ENCODE measurements at places on chromosomes 5 and 9. TPM values are rescaled to one million over a fixed set of nuclear protein-coding genes. Genes with fewer than 3 reads are reported as not detected.

Gene CDC25C
- 3.7 TPM for total RNA-seq

Gene BAAT
- total RNA-seq: 0.40 TPM

Gene PCDHB15
- total RNA-seq: 15.2 TPM

Gene ARL10
- total RNA-seq: 22.6 TPM

Gene EIF4E1B
- total RNA-seq: 0.44 TPM

Gene IFNB1
- total RNA-seq: not detected

GRCh38 chr9:33354651-33355211 lies 47.6 kb downstream of the AQP7 start:
- no peak for DNase-seq
- no peak overlapping the region for H3K4me3 ChIP-seq
- no peak overlapping the region for H3K27ac ChIP-seq
- no peaks in the 10 kb centered on the region for H3K27me3 ChIP-seq
- peaks cover 22% of the 10 kb centered on the region for H3K36me3 ChIP-seq
- H3K4me1 ChIP-seq: no peaks in the 10 kb centered on the region

GRCh38 chr9:130626249-130626996 lies 38.0 kb upstream of the PRDM12 start:
- peaks cover 41% of the 10 kb centered on the region for H3K4me1 ChIP-seq
- DNase-seq: no peak

- H3K36me3 ChIP-seq: no peaks in the 10 kb centered on the region
- H3K27ac ChIP-seq: no peak overlapping the region
- DNase-seq: no peak
- H3K4me3 ChIP-seq: no peak overlapping the region
- no peaks in the 10 kb centered on the region for H3K27me3 ChIP-seq
- no peaks in the 10 kb centered on the region for H3K4me1 ChIP-seq
These were observed 33.8 kb upstream of the FYB1 start for GRCh38 chr5:39253196-39253595.

DNA sequence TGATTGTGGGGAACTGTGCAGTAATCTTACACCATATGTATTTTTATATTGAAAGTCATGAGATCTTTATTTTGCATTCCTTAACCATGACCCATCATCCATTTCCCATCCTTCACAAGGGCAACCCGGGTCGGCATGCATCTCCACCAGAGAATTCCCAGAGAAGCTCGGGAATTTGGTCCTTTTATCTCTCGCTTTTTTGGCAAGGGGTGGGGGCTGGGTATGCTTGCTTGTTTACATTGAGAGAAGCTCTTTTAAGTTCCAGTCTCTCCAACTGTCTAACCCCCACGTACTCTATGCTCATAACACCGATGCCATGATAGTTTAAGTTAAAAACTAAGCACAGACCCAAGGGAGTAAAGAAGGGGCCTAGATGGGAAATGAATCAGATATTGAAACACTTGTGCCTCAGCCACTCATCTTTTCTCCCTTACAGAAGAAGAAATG lies 109.9 kb upstream of the NFIB start:
- H3K4me3 ChIP-seq: no peak overlapping the region
- H3K27me3 ChIP-seq: no peaks in the 10 kb centered on the region
- DNase-seq: no peak
- H3K27ac ChIP-seq: no peak overlapping the region
- peaks cover 14% of the 10 kb centered on the region for H3K4me1 ChIP-seq

DNA sequence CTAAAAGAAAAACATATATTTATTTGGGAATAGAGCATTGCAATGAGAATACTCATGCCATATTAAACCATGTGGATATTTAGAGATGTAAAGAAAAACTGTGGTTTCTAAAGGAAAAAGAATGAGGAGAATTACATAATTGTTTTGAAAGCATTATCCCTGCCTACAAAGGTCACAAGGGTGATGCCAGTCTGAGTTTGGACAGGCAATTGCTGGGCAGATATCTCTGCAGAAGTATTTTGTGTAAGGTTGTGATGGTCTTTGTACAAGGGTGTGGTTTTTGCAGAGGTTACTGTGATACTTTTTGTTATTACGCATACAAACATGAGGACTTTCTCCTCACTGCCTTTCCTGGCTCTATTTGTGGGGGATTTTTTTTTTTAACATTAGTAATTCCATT lies 2022.9 kb upstream of the CDH6 start:
- H3K36me3 ChIP-seq: no peaks in the 10 kb centered on the region
- no peak for DNase-seq
- H3K4me1 ChIP-seq: no peaks in the 10 kb centered on the region
- no peak overlapping the region for H3K4me3 ChIP-seq
- no peaks in the 10 kb centered on the region for H3K27me3 ChIP-seq

- H3K36me3 ChIP-seq: no peaks in the 10 kb centered on the region
- H3K27ac ChIP-seq: no peak overlapping the region
- H3K4me1 ChIP-seq: no peaks in the 10 kb centered on the region
- no peak for DNase-seq
- no peak overlapping the region for H3K4me3 ChIP-seq
These were observed 277.2 kb upstream of the ADRA1B start for GRCh38 chr5:159638954-159639559.

GRCh38 chr9:5288591-5288990 lies 15.9 kb downstream of the RLN2 start:
- no peaks in the 10 kb centered on the region for H3K36me3 ChIP-seq
- H3K4me1 ChIP-seq: no peaks in the 10 kb centered on the region
- DNase-seq: no peak
- no peak overlapping the region for H3K4me3 ChIP-seq

Measured in spinal cord (tissue), 10 donors.